ENCODE measurements at places on chromosomes 12 and 14.

GRCh38 chr12:19852100-19852855 lies 413.0 kb downstream of the AEBP2 start:
- DNase-seq = no peak

DNA sequence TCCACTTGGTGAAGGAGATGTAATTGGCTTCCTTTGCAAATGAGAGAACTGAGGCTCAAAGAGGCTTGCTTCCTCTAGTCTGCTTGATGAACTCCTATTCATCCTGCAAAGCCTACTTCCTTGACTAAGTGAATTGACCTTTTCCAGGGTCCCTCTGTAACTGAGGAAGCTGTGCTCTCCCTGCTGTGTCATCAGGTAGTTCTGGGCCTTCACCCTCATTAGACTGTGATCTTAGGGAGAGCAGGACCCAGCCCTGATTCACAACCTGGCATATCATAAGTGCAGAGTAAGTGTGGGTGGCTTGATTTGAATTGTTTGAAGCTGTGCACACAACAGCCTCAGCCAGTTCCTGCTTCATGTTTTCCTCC lies 16.3 kb downstream of the ASB2 start:
- no peak for DNase-seq

DNA sequence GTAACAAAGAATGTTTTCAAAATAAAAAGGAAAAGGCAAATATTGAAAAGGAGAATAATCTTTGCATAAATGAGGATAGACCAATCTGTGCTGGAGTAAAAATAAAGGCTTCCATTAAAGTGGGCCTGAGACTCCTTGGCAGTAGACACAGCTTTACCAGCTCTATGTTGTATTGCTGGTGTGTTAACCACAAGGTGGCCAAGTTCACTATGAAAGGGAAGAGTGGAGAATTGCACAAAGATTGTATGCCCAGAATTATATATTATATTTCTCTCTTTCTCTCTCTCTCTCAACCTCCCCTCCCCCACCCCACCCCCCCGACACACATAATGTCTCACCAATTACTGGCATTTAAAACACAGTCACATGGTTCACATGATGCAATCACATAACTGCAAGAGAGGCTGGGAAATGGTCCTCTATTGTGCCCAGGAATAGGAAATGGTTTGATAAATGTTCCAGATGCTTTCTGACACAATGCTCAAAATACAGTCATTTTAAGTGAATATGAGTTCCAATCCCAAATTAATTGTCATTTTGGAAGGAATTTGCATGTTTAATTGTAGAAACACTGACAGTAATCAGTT lies 222.6 kb upstream of the SYT1 start:
- no peak for DNase-seq

DNA sequence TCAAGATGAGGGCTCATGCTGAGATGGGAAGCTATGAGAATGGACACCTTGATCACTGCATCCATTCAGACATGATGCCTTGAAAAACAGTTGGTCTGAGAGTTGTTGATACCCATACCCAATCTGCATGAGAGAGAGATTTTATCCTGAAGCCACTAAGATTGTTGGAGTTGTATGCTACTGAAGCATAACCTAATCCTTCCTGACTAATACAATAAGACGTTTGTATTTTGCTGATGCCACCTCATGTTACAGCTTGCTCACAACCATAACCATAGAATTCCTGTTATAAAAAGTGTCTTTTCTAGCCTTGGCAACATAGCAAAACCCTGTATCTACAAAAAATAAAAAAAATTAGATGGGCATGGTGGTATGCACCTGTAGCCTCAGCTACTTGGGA lies 12.7 kb upstream of the SERPINA1 start:
- DNase-seq = no peak

DNA sequence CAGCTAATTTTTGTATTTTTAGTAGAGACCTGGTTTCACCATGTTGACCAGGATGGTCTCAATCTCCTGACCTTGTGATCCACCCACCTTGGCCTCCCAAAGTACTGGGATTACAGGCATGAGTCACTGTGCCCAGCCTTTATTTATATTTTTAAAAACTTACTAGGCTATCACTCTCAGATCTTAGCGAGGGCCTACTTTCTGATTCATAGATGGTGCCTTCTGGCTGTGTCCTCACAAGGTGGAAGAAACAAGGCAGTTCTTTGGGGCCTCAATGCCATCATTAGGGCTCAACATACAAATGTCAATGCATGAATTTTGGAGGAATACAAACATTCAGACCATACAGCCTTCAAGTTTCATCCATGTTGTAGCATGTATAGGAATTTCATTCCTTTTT lies 2.4 kb upstream of the DGLUCY start:
- no peak for DNase-seq

- DNase-seq = no peak
Measured at GRCh38 chr12:23290627-23291330, 658.7 kb downstream of the SOX5 start.

Measured in stimulated activated CD8-positive, alpha-beta memory T cell treated with anti-CD3 and anti-CD28 coated beads, Interleukin-2, amount 100 ng/mL, for 1 hour (primary cell).